Activated CD8-positive, alpha-beta memory T cell treated with anti-CD3 and anti-CD28 coated beads, Interleukin-2, amount 50 U/mL, for 48 hours (primary cell): ENCODE measurements at places on chromosomes 2 and 18.

- DNase-seq = no peak
Measured at GRCh38 chr2:150859877-150860276, 372.4 kb upstream of the RND3 start.

- DNase-seq = no peak
Measured at GRCh38 chr2:219521066-219521880, 7.0 kb downstream of the ASIC4 start.

GRCh38 chr2:102453501-102453900, 19.5 kb upstream of the SLC9A4 start:
- DNase-seq = no peak

DNA sequence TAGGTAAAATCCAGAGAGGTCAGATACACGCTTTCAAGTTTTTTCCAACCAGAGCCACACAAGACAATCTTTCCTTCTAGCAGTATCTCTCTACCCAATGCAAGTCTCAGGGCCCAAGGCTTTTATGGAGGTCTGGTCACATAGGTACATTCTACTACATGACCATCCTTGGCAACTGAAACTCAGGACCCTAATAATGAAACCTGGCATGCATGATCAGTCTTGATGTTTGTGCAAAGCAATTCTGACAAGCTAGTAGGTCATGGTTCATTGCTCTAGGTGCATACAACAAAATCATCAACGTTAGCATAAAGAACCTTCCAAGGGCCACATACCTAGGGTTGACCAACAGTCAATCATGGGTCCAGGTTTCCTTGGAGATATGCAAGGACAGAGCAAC, 33.2 kb upstream of the CCDC88A start:
- no peak for DNase-seq

GRCh38 chr18:59839931-59840685, 59.7 kb upstream of the PMAIP1 start:
- DNase-seq = no peak

DNA sequence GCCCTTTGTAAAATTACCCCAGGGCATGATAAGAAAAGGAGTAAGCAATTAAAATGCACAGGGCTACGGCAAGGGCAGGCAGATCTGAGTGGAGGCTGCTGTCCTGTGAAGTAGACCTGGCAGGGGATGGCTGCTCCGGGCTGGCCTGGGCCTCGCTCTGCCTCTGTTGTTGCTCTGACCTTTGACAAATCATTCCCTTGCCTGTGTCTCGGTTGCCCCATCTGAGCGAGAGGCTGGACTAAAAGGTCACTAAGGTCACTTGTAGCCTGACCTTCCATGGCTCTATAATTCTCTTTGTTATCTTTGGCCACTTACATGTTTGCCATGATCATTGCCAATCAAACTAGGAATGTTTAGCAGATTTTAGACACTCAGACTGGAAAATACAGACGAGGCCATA, 118.1 kb downstream of the KLHL29 start:
- no peak for DNase-seq

- DNase-seq = no peak
Measured at GRCh38 chr18:22109535-22109934, 59.9 kb upstream of the GATA6 start.

- DNase-seq = peak; percentile 67
Measured at GRCh38 chr2:172100935-172101820, 1.5 kb downstream of the DLX2 start.

DNA sequence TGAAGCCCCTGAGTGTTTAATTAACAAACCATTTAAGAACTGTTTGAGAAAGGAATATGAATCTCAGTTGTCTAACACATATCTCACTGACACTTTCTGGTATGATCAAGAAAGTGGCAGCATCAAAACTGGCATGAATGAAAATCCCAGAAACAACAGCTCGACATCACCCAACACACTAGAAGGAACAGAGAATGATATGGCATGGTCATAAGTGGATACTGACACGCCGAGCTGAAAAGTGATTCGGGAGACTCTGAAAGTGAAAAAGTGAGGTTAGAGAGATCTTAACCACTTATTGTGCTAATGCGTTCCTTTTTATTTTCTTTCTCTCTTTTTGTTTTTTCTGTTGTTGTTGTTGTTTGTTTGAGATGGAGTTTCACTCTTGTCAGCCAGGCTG, 37.9 kb downstream of the MRPL35 start:
- no peak for DNase-seq

- no peak for DNase-seq
Measured at GRCh38 chr2:6183226-6183625, 491.0 kb downstream of the SOX11 start.

GRCh38 chr2:189024901-189025618, 50.9 kb downstream of the COL3A1 start:
- no peak for DNase-seq

DNA sequence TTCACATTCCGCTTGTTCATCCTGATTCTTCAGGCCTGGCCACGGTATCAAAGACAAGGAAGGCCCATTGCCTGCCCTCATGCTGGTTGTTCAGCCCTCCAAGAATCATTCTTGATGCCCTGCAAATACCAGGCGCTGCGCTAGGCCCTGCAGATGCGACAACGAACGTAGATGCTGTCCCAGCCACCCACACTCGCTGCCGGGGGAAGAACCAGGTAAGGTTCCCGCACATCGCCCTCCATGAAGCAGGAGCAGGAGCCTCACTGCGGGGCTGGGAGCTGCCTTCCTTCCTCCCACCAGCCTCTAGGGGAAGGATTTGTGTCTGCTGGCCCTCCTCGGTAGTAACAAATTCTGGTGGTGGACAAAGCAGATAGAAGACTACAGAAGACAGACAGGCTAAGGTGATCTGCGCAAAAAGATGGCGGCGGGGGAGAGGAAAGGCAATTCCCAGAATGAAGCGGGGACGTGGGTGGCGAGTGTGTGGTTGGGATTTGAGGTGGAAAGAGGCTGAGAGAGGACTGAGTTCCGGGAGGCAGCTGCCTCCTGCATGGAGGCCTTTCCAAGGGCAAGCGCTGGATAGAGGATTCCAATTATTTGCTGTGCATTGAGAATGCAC, 19.8 kb upstream of the GPR55 start:
- DNase-seq = no peak

- DNase-seq = no peak
Measured at GRCh38 chr2:225156853-225157451, 114.7 kb upstream of the DOCK10 start.

GRCh38 chr2:62014102-62014501, 108.6 kb downstream of the COMMD1 start:
- DNase-seq = no peak

DNA sequence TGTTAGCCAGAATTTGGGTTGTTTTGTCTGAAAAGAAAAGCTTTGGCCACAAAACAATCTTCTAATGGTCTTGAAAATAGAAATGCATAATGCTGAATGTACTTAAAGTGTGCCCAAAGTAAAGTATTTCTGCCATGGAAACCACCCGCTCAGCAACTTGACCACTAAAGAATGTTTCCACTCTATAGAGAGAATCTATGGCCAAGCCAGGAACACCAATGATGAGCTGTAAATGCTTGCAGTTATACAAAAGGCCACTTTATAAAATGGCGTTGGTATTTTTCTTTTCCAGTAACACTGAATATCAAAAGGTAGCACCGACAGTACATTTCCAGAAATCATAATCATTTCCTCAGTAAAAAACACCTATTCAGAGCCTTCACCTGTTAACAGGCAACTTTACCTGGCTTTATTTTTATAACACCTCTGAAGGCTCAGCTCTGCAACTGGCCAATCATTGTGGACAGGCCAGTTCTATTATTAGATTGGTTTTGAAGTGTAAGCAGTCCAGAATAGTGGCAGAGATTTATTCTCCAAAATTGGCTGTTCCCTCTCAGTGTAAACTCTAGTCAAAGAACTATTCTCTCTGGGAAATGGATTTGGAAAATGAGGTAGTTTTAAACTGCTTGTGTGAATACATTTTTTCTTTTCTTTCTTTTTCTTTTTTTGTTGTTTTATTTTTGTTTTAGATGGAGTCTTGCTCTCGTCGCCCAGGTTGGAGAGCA, 36.1 kb downstream of the SLC40A1 start:
- DNase-seq = no peak

GRCh38 chr2:64931246-64932115, 57.7 kb upstream of the SLC1A4 start:
- DNase-seq = no peak

DNA sequence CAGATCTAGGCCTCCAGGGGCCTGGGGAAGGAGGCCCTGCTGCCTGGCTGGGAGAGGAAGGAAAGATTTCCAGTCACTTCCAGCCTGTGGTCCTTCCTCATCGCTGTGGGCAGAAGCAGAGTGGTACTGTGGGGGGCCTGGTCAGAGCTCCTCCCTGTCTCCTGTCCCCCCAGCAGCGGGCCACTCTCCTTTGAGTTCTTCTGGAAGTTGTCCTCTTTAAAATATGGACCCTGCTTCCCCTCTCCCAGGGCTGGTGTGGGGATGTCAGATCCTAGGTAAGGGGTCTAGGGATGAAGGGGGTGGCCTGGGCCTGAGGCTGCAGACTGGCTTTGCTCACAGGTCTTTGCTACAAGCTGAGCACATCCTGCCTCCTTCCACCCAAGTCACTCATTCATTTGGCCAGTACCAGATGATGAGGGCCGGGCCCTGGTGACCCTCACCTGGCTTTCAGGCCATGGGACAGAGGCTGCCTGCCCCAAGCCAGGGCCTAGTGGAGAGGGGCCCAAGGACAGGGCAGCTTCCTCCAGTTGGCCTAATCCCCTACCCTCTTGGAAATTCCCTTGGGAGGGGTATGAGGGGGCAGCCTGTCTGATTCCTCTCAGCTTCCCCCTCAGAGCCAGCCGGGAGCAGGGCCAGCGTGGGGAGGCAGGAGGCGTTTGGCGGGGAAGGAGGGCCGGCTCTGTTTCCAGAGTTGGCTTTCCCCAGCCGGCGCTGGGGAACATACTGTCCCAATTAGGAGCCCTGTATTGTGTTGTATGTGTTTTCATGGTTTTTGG, 231.9 kb downstream of the DYSF start:
- DNase-seq = no peak

DNA sequence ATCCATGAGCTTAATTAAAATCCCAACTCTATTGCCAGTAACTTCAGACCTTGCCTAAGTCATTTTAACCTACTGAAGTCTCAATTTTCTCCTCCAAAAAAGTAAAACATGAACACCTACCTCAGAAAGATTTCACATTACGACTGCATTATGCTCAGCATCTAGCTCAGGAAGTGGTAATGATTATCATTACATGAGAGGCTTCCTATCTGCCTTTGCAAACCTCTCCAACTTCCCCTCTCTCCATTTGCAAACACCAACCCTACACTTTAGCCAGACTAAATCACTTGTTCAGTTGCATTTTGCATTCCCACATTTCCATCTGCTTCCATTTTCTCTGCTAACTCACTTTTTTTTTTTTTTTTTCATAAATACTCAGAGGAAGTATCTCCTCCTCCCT, 6.8 kb downstream of the SLC38A11 start:
- DNase-seq = no peak

- no peak for DNase-seq
Measured at GRCh38 chr2:36485521-36485920, 112.4 kb downstream of the FEZ2 start.

GRCh38 chr2:231920795-231921194, 5.4 kb downstream of the NPPC start:
- DNase-seq = no peak

GRCh38 chr2:136112317-136113208, 5.4 kb downstream of the CXCR4 start:
- DNase-seq = no peak

DNA sequence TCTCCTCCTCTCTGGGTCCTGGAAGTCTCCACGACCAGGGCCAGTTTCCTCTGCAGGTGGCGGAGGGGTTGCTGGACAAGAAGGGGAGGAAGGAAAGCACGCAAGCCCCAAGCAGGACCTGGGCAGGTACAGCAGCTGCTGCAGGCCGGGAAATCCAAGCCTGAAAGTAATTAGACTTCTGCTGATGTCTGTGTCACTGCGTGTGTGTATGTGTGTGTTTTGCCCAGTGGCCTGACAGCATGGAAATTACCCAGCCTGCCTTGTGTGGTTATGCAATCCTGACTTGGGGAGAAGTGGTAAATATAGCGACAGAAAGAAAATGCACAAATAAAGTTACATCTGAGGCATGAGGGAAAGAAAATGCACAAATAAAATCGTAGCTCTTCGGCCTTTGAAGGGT, 121.8 kb upstream of the ZBTB14 start:
- DNase-seq = no peak

DNA sequence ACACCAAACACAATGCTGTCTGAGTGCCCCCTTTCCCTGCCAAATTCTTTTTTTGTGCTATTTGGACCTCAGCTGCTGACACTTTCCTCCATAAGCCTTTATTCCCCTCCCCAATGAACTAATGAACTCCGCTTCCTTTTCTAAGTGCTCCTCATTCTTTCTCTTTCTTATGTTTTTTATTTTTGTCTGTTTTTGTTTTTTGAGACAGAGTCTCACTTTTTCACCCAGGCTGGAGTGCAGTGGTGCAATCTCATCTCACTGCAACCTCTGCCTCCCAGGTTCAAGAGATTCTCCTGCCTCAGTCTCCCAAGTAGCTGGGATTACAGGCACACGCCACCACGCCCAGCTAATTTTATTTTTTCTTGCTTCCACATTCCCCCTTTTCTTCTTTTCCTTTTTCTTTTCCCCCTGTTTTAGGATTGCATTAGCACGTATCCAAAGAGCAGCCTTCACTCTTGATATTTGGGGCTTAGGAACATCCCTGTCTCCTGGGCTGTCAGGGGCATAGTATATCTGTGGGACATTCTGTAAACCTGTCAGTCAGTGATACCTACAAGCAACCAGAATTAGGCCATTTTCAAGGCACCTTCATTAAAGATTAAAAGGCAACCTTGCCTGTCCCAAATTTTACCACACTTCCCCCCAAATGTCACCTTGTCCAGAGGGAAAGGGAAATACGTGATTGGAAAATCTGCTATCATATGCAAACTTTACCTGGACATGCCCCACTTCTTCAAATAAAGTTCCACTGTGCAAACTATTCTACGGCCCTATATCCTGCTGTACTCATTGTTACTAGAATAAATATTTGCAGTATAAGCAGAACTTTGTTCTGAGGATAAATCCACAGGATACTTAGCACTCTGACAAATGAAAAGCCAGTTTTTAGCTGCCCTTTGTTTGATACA, 65.1 kb upstream of the ACSL3 start:
- DNase-seq = no peak

DNA sequence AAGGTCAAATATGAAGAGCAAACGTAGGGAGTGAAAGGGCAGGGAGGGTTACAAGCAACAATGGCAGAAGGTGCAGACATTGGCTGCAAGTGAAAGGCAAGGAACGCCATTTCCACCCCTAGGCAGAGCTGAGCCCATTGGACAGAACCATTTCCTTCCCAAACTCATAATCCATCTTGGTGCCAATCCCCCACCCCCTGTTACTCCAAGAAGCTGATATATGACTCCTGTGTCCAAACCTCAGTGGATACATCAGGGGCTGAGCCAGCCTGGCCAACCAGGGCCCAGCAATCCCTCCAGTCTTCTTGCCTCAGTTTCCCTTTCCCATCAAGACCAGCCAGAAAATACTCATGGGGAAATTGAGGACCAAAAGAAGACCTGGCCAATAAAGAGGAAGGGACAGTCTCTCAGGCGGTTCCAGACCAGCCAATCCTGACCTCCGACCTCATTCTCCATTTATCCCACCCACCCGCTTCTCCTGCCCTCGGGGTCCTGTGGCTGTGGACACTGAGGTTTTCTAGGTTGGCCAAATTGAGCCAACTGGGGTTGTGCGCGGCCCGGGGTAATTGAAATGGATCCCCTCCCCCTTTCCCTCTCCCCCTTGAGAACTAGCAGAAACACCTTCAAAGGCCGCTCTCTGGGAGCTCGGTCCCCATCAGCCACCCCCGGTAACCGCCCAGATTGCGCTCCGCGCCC, 24.8 kb downstream of the TNS1 start:
- DNase-seq = no peak

- DNase-seq = peak; percentile 35
Measured at GRCh38 chr2:20588918-20589871, 61.7 kb downstream of the HS1BP3 start.
